CD4-positive, alpha-beta memory T cell (primary cell): ENCODE measurements at places on chromosomes 11 and 22.
A peak's percentile ranks its signal among the peaks of the same experiment; 100 is the strongest.

DNA sequence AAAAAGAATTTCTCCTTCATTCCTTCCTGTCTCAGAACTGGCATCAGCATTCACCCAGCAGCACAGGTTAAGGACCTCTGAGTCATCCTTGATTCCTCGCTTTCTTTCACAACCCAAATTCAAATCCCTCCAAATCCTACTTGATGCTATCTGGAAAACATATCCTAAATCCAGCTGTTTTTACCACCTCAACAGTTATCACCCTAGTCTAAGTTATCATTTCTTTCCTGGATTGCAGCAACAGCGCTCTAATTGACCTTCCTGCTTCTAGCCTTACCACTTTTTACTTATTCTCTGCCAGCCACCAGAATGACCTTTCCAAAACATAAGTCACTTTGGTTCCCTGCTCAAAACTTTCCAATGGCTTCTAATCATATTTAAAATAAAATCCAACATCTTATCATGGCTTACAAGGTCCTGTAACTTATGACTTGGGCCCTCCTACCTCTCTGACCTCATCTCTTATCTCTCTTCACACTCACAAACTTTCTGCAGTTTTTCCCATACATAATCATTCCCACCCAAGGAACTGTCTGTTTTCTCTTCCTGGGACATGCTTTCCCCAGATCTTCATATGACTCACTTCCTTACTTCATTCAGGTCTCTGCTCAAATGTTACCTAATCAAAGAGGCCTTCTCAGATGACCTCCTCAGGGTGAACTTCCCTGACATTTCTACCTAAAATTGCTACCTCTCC lies 119.4 kb downstream of the TTC28 start:
- DNase-seq = no peak

DNA sequence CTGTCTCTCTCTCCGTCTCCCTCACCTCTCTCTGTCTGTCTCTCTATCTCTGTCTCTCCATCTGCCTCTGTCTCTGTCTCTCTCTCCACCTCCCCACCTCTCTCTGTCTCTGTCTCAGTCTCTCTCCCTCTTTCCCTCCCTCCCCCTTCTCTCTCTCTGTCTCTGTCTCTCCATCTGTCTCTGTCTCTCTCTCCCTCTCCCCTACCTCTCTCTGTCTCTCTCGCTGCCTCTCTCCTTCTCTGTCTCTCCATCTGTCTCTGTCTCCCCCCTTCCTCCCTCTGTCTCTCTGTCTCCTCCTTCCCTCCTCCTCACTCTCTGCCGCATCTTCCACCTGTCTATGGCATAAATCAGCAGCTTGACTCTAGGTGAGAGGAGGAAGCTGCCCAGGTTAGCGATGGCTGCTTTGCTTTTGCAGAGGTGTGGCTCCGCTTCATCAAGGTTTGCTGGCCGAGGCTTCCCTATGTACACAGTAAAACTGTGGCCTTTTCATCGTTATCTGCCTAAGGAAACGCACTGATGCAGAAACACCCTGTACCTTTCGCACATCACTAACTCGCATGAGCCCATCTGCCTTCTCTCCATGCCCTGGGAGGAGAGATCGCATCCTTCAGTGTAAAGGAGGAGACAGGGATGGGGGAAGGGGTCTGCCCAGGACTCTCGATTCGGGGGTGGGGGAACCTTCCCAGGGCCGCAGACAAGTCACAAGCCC lies 44.5 kb downstream of the ANO1 start:
- DNase-seq = no peak

GRCh38 chr22:37260155-37260795 lies 16.2 kb upstream of the RAC2 start:
- DNase-seq = no peak

DNA sequence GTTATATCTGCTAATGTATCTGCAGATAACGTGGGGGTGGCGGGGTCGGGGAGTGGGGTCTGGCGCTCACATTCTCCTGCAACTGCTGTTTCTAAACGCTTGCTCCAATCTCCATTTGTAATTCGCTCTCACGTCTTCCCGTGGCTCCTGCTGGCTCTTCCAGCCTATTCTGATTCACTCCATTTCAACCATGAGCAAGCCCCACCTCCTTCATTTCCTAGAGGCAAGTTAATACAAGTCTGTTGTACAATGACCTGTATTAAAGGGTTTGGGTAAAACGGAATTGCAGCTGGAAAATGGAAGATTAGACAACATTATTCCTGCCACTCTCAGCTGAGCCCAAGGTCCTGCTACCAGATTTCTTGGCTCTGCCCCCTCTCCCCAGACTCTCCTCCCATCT lies 132.3 kb downstream of the CSNK2A3 start:
- DNase-seq = no peak

- peak; percentile 87 for DNase-seq
Observed at GRCh38 chr11:46119352-46120216, 1.7 kb downstream of the PHF21A start.

GRCh38 chr11:134483291-134483690 lies 71.2 kb upstream of the B3GAT1 start:
- DNase-seq = no peak

DNA sequence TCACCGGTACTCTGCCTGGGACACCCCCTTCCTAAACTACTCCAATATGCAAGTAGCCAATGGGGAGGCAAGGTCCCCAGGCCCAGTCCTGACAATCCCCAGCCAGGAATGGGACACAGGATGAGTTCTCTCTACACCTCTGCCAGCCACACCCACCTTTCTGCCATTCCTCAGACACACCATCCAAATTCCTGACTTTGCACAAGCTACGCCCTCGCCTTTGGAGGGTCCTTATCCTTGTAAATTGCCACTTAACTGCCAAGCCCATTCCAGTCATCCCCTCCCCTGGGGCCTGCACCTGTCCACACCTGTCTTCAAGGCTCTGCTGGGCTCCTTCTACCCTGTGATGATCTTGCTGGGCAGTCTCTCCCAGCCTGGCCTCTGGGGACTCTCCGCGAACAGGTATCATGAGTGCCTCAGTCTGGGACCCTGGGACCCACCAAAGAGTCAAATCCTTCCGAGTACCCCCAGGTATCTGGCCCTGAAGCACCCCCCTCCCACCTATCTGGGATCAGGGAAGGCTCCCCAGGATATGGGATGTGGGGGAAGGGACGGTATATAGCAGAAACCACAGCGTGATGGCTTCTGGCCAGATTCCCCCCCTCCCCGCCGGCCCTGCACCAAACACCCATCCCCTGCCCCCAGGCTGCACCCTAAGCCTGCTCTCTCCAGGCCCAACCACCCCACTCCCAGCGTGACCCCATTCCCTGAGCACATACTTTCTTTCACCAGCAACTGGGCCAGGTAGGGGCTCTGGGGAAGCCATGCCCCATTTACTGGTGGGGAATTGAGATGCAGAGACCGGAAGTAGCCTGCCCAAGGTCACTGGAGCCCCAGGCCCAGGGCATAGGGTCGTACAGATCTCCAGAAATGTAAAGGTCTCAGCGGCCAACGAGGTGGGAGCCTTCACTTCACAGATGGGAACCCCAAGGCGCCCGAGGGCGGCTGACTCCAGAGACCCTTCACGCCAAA lies 806 bp downstream of the ARAP1 start:
- peak; percentile 13 for DNase-seq

- DNase-seq = peak; percentile 100
Observed at GRCh38 chr22:40044102-40044869, 49.5 kb downstream of the FAM83F start.

GRCh38 chr11:133896642-133897330 lies 51.5 kb upstream of the SPATA19 start:
- DNase-seq = no peak

DNA sequence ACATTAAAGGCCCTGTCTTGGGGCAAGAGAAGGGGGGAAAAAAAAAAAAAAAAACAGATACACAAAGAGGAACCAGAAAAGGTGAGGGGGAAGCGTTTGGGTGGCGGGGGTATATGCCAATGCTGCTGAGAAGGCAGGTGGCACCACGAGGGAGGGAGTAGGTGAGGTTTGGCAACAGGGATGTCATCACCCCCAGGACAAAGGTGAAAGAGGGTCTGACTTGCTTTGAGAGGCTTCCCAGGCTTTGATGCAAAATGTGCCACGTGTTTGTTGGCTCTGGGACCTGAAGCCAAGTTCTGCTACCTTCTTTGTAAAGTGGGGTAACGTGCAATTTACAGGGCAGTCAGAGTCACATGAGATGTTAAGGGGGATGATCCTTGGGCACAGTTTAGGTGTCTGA lies 4.1 kb downstream of the YPEL1 start:
- no peak for DNase-seq

GRCh38 chr11:61552108-61552635 lies 28.7 kb downstream of the SYT7 start:
- DNase-seq = no peak

GRCh38 chr11:48062649-48063048 lies 82.3 kb downstream of the PTPRJ start:
- DNase-seq = no peak

DNA sequence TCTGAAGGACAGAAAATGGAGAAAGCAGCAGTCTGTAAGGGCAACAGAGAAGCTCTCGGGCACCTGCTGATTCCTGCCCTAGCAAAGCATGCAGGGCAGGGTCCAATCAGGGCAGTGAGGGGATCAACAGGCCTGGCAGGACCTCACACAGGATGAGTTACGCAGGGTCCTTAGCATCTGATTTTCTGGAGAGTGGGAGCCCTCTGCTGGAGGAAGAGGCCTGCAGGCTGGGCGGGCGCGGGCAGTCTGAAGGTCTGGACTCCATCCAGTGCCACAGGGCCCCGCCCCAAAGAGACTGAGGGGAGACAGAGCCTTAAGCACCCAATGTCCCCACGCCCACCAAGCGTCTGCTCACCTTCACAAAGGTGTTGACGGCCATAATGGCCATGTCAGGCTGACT lies 28.9 kb downstream of the AP1B1 start:
- no peak for DNase-seq

DNA sequence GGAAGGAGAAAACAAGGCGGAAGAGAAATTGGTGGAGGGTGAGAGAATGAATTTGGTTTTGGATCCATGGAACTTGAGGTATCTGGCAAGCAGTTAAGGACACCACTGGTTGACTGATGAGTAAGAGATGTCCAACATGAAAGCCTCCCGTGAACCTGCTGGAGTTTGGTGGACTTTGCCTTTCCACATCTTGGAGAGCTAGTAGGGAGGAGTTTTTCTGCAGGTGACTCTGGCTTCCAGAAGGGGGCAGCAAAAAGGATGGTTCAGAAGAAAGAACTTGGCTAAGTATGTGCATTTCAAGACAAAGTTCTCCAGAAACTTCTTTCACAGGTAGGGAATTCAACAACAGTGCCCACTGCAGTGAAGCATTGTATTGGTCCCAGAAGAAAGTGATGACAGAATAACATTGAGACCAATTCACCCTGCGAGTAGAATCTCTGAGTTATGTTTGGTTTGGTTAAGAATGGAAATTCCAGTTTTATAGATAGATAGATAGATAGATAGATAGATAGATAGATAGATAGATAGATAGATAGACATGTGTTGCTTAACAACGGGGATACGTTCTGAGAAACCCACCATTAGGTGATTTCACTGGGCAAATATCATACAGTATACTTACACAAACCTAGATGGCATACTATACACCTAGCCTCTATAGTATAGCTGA lies 28.5 kb downstream of the DCDC1 start:
- peak; percentile 25 for DNase-seq

GRCh38 chr11:56885177-56885576 lies 103.5 kb upstream of the OR5AK2 start:
- DNase-seq = no peak

GRCh38 chr11:64371201-64371600 lies 12.2 kb downstream of the RPS6KA4 start:
- DNase-seq = no peak

- no peak for DNase-seq
Observed at GRCh38 chr11:111912535-111912934, at the start of gene HSPB2. HSPB2 (plus strand) TSS chr11:111912734; CDS start chr11:111912830, 96 bp downstream.

DNA sequence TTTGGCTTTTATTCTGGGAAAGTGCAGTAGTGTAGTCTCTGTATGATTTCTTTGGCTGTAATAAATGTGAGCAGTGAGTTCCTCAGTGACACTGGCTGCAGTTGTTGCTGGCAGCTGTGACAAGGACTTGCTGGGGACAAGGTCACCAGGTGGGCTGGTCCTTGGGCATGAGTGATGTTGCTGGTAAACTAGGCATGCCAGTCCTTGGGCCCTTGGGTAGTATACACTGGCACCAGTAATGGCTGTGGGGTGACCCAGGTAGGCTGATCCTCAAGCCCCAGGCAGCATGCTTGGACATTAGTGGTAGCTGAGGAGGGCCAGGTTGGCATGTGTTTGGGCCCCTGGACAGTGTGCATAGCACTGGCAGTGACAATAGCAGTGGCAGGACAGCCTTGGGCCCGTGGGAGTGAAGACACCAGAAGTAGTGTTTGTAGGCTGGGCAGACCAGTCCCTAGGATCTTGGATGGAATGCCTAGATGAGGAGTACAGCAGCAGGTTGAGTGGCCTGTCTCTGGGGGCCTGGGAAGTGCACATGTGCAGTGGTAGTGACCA lies 164.3 kb downstream of the GUCY1A2 start:
- DNase-seq = no peak

GRCh38 chr11:57460758-57461749 lies 726 bp downstream of the RTN4RL2 start:
- DNase-seq = no peak

- no peak for DNase-seq
Observed at GRCh38 chr11:116504541-116505297, 268.1 kb downstream of the BUD13 start.

- peak; percentile 48 for DNase-seq
Observed at GRCh38 chr22:26658671-26659478, 1.5 kb downstream of the MIAT start.

DNA sequence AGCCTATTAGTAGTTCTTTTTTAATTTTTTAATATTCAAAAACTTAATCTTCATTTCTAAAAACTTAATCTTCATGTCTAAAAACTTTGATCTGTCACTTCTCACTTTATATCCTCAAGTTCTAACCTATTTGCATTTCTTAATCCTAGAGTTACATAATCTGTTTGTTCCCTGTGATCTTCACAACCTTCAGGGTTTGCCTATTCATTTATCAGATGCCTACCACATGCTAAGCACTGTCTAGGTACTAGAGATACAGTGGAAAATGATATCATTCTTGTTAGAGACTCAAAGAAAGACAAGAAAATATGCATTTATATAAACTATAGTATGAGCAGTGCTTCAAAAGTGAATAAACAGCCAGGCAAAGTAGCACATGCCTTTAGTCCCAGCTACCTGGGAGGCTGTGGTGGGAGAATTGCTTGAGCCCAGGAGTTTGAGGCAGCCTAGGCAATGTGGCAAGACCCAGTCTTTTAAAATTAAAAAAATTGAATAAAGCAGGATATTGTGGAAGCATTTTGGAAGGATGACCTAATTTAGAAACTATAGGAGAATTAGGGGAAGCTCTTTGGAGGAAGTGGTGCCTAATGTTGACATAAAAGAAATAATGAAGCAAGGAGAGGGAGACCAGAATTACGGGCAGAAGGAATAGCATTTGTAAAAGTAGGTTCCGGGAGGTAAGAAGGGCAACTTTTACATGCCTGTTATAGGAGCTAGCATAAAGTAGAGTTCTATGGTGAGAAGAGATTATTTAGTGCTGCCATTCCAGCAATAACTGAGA lies 54.4 kb upstream of the GRK2 start:
- DNase-seq = no peak
